ENCODE measurements at places on chromosomes 6 and 20.

DNA sequence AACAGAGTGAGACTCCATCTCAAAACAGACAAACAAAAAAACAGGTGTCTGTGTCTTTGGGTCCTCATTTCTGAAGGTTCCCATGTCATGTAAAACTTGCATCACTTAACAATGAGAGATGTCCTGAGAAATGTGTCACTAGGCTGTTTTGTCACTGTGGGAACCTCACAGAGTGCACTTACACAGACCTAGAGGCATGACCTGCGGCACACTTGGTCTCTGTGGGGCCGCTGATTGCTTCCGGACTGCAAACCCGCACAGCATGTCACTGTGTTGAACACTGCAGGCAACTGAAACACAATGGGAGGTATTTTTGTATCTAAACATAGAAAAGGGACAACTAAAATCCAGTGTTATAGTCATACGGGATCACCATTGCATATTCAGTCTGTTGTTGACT lies 42.3 kb upstream of the TMEM181 start:
- DNase-seq: no peak

- DNase-seq: no peak
Observed at GRCh38 chr6:5214570-5215052, 46.1 kb downstream of the LYRM4 start.

DNA sequence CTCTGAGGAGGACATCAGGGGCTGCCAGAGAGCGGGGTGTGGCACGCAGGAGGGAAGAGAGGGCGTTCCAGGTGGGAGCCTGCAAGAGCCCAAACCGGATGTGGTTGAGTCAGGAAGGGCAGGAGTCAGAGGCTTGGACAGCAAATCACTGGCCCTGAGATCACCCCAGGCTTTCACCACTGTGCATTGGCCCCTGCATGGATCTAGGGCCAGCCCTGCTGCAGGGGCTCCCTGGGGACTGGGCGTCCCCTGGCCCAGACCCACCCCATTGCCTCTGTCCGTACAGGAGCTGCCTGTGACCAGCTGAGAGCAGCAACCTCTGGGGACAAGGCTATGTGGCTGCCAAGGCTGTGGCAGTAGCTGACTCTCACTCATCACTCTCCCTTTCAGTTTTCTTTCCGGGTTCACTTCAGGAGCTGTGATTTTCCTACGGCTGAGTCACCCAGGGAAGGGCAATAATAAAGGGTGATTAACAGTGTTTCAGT lies 33.9 kb downstream of the KCNK17 start:
- no peak for DNase-seq

DNA sequence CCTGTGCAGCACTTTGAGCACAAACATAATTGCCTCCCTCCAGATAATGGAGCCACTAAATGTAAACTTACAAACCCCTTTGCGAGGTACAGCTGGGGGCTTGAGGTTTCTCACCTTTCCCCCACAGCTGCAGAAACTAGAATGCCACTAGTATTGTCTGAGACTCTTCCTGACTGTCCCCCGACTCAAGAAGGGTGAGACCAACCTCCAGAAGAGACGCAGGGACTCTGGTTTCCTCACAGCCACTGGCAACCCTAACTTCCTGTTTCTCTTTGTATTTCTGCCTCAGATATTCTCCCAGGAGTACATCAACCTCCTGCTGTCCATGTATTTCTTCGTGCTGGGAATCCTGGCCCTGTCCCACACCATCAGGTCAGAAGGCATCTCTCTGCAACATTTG lies 23.6 kb downstream of the HM13 start:
- DNase-seq: no peak

DNA sequence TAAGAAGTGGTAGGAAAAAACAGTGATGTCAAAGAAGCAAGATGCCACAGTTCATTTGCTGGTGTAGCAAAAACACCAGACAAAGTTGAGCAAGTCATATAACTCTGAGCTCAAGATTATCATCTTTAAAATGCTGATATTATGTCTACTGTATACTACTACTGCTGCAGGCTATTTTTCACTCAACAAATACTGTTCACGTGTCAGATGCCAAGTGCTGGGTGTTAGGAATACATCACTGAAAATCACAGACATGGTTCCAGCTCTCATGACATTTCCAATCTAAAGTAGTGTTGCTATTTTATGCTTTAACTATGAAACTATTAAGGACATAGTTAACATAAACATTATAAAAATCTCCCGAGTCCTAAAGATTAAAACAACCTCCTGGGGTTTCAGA lies 163.0 kb downstream of the NKAIN2 start:
- DNase-seq: no peak

DNA sequence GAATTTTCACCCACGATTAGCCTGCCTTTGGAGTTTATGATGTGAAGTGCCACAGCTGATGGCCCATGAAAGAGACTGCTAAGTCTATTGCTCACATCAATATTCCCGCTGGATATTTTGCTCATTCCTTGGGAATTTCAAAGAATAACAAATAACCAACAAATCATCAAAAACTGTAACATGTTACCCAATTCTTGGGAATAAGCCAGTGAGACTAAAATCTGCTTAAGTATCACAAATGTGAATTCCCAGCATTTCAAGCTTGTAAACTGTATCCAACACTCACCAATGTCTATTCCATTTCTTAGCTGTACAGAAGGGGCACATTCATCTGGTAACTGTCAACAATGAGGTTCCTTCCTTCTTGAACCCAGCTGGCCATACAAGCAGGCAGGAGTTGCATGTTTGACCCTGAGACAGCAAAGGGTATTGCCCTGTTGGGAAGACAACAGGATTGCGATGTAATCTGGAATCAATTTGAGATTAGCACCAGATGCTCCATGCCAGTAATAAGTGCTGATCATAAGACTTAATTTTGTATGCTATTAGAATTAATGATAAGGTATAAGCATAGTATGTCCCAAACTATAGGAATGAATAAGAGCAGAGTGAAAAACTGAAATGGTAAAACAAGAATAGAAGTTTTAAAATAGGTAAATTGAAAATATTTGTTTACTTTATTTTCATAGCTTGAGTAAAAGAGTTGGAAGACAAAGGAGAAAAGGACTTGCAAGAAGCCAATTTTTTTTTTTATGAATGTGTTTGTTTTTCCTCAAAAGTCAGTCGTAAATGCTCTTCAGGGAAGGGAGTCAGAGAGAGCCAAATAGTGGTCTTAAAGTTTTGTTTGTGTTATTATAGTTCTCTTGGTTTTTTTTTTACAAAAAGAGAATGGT lies 58.8 kb downstream of the RSPO3 start:
- no peak for DNase-seq

GRCh38 chr6:157242791-157243190 lies 80.5 kb downstream of the TMEM242 start:
- no peak for DNase-seq

DNA sequence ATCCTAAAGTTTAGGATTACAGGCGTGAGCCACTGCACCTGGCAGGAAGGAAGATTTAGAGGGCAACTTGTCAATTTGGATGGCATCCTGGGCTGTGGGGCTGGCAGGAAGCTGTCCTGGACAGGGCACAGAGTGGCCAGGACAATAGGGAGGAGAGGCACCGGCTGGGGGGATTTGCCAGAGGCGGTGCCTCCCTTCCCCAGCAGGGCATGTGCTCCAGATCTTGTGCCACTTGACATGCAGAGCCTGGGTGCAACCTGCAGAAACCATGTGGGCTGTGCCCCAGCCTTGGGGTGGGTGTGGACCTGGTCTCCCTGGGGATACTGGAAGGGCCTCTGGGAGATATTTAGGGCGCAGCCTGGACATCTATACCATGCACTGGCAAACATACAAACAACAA lies 58.6 kb upstream of the EEF1A1 start:
- no peak for DNase-seq

DNA sequence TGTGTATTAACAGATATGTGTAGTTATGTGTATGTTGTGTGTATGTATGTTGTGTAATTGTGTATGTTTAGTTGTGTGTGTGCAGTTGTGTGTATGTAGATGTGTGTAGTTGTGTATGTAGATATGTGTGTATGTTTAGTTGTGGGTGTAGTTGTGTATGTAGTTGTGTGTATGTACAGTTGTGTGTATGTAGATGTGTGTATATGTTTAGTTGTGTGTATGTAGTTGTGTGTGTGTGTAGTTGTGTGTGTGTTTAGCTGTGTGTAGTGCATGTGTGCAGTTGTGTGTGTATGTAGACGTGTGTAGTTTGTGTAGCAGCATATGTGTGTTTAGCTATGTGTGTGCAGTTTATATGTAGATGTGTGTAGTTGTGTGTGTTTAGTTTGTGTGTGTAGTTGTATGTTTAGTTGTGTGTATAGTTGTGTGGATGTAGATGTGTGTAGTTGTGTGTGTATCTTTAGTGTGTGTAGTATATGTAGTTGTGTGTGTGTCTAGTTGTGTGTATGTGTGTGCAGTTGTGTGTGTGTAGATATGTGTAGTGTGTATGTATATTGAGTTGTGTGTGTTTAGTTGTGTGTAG lies 16.3 kb downstream of the SIRT5 start:
- DNase-seq: no peak

GRCh38 chr6:82144007-82144851 lies 103.3 kb downstream of the IBTK start:
- no peak for DNase-seq

Measured in activated T-cell treated with anti-CD3 and anti-CD28 coated beads for 1 hour (primary cell).